ENCODE measurements at places on chromosomes 4 and X. TPM values are rescaled to one million over a fixed set of nuclear protein-coding genes. Genes with fewer than 3 reads are reported as not detected.

- no peak for DNase-seq
Observed at GRCh38 chr4:3715061-3715854, 50.9 kb upstream of the ADRA2C start.

- no peak for DNase-seq
Observed at GRCh38 chr4:175441256-175441655, 370.8 kb downstream of the GPM6A start.

DNA sequence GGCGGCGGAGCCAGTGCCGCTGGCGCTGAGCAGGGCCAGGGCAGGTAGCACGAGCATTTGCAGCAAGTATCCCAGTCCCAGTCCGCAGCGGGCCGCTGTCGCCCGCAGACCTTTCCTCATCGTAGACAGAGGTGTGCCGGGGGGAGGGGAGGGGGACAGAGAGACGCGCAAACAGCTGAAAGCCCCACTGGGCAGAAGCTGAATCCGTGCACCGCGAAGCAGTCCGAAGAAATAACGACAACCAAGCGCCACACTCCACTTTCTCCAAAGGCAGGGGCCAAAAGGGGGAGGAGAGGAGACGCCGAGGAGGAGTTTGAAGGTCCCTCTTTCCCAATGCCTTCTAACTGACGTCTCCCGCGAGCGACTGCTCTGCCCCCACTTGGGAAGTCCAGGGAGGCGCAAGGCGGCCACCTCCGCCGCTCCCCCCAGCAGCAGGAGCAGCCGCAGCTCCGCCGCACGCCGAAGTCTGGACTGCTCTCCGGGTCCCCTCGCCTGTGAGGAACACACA, at the start of gene UNC5C:
Gene UNC5C (minus strand): TSS at position 236 of the 508 bp plus-strand sequence.
- no peak for DNase-seq

DNA sequence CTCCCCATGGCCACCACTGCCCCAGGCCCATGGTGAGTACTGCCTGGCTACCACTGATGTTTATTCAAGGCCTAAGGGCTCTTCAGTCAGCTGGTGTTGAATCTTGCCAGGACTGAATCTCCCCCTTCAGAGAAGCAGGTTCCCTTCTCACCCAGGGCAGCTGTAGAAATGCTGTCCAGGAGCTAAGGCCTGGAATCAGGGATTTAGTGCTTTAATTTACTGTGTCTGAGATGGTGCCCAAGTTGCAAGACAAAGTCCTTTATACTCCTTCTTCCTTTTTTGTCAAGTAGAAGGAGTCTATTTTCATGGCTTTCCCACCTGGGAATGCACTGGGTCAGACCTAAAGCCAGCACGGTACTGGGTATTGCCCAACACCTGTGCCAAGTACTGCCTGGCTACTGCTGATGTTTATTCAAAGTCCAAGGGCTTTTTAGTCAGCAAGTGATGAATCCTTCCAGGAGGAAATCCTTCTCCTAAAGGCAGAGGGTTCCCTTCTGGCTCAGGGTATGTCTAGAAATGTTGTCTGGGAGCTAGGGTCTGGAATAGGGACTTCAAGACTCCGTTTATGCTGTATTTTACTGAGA, 117.6 kb upstream of the ATOH1 start:
- no peak for DNase-seq

DNA sequence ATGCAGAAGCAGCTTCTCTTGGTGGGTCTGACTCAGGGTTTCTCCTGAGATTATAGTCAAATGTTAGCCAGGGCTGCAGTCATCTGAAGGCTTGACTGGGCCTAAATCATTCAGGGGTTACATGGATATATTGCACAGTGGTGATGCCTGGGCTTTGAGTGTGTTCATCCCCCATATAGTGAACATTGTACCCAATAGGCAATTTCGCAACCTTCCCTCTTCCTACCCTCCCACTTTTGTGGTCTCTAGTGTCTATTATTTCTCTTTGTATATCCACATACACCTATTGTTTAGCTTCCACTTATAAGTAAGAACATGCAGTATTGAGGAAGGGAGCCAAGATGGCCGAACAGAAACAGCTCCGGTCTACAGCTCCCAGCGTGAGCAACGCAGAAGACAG, 90.3 kb upstream of the CAMK2D start:
- no peak for DNase-seq

- DNase-seq, result no peak
Observed at GRCh38 chr4:156437666-156438065, 484.0 kb upstream of the CTSO start.

DNA sequence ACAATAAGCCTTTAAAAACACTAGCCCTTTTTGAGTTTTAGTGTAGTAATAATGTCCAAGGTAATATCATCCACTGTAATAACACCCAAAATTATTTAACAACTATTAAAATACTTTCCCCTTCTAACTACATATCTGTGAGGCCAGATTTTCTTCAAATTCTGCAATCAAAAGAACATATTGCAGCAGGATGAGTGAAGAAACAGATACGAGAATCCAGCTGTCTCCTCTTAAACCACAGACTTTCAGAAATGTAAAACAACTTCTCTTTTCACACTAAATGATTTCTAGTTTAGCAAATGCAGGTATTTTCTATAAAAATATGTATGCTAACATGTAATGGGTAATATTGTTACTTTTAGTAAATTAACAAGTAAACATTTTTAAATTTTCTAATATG, 148.9 kb downstream of the PRDM5 start:
- DNase-seq, result no peak

GRCh38 chrX:13598877-13599276, 29.5 kb downstream of the EGFL6 start:
- peak; percentile 24 for DNase-seq

DNA sequence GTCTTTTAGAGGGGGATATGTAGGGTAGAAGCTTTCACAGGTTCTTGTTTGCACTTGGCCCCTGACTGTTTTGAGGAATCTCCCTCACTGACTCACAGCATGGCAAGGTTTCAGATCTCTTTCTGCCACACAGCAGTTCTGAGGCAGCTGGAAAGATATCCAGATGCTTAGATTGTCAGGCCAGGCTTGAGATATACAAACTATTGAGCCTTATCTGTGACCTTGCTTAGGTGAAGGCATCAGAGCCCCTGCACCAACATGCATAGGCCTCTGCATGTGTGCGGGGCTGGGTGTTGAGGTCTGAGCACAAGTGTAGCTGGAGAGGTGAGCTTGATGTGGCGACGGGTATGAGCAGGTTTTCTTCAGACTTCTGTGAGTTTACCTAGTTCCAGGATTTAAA, 80.9 kb upstream of the MSANTD1 start:
- no peak for DNase-seq

GRCh38 chr4:142752202-142752786, 93.8 kb downstream of the INPP4B start:
- no peak for DNase-seq

DNA sequence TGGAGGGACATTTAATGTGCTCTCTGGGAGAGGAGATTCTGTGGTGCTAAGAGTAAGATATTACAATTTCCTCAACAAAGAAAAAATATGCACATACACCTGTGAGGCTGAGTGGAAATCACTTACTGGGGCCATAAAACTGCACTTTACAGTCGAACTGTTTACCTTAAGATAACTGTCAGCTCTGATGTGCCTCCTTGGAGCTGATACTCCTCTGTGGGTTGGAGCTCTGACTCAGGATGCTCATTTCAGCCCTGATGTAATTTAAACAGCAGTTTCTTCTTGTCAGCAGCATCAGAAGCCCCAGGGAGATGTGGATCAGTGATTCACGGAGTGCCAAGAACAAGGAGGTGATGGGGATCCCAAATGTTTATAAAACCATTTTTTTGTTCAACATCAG, 241.9 kb upstream of the SFRP2 start:
- DNase-seq, result no peak

DNA sequence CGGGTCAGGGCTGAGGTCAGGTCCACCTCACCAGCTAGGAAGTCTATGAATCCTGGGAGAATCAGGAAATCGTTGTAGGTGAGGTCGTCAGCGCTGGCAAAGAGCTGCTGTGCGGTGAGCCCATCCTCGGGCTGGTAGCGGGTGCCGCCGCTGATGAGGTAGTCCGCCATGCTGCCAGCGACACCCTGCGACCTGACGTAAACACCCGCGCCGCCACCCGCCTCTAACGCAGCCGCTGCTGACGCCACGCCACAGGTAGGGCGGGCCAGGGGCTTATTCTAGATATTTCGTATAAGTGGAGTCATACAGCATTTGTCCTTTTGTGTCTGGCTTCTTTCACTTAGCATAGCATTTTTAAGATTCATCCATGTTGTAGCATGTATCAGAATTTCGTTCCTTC, 220.2 kb upstream of the ATP6AP2 start:
- DNase-seq, result no peak

DNA sequence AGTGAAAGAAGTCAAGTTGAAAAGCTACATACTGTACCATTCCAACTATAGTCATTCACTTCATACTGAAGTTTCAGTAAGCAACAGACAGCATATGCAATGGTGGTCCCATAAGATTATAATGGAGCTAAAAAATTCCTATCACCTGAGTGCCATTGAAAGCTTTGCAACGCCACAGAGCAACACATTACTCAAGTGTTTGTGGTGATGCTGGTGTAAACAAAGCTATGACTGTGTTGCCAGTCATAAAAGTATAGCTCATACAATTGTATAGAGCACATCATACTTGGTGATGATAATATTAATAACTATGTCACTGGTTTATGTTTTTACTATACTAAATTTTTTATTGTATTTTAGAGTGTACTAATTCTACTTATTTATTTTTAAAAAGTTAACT, 78.9 kb downstream of the NAF1 start:
- no peak for DNase-seq

- no peak for DNase-seq
Observed at GRCh38 chr4:82247629-82248028, 126.2 kb downstream of the HNRNPD start.

The RAB33A gene
- 0.12 TPM for polyA plus RNA-seq

The HMX1 gene
- polyA plus RNA-seq, result not detected

The ELMOD2 gene
- 10.6 TPM for polyA plus RNA-seq

The MTCP1 gene
- 12.2 TPM for polyA plus RNA-seq

The GPR50 gene
- not detected for polyA plus RNA-seq

The CCSER1 gene
- not detected for polyA plus RNA-seq

The HELT gene
- not detected for polyA plus RNA-seq
